ENCODE measurements at places on chromosomes 5 and 9. TPM values are rescaled to one million over a fixed set of nuclear protein-coding genes. Genes with fewer than 3 reads are reported as not detected.

GRCh38 chr5:150640311-150641005, at the start of gene SYNPO:
TSS of gene SYNPO (plus strand) at chr5:150640660. CDS start at chr5:150648276, 7,616 bp downstream.
- DNase-seq = peak; percentile 88

GRCh38 chr9:19145881-19146280, 18.6 kb upstream of the PLIN2 start:
- no peak for DNase-seq

- no peak for DNase-seq
Observed at GRCh38 chr9:37337301-37337890, 85.1 kb upstream of the GRHPR start.

DNA sequence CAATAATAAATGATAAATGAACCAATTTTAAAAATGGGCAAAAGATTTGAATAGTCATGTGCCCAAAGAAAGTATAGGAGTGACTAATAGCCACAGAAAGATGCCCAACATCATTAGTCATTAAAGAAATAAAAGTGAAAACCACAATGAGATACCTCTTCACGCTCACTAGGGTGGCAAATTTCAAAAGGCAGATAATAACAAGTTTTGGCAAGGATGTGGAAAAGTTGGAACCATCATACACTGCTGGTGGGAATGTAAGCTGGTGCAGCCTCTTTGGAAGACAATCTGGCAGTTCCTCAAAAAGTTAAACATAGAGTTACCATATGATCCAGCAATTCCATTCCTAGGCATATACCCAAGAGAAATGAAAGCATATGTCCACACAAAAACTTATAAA, 1819.8 kb downstream of the MAT2B start:
- DNase-seq = peak; percentile 3

- no peak for DNase-seq
Observed at GRCh38 chr5:9667906-9668305, 37.8 kb upstream of the TAS2R1 start.

DNA sequence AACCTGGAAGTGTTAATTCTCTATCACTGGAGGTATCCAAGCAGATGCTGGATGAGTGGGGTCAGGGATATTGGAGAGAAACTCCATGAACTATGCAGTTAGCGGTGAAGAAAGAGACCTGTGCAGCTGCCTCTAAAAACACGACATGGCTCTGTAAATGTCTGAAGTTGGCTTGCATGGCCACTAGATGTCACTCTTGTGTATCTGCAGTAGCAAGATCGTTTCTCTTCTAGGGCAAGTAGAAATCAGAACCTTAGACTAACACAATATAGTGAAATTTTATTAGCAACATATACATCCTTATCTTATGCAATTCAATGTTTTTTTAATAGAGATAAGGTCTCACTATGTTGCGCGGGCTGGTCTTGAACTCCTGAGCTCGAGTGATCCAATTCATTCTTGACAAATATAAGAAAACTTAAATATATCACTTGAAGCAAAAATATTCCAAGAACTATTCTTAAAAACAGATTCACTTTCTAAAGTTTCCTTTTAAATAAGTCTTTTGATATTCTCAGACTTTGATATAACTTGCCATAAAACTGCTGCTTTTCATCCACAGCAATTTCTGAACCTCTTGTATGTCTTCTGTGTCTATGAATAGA, 2.9 kb downstream of the OR2S2 start:
- peak; percentile 79 for DNase-seq

The MSX2 gene
- polyA plus RNA-seq = not detected

The ALDH1A1 gene
- polyA plus RNA-seq = 73.4 TPM

All from endothelial cell of umbilical vein (primary cell).